Activated T-cell treated with anti-CD3 and anti-CD28 coated beads, Interleukin-2, amount 50 U/mL, for 72 hours (primary cell): ENCODE measurements at places on chromosomes 11 and 22. TPM values are rescaled to one million over a fixed set of nuclear protein-coding genes. Genes with fewer than 3 reads are reported as not detected.

HPX gene
- total RNA-seq = 1.2 TPM

BIRC3 gene
- 123 TPM for total RNA-seq

EXPH5 gene
- total RNA-seq = 5.7 TPM

FXYD2 gene
- total RNA-seq = 2.4 TPM

ARHGEF17 gene
- 0.05 TPM for total RNA-seq

ALKBH3 gene
- total RNA-seq = 81.7 TPM

GRIK4 gene
- total RNA-seq = 0.12 TPM

MTFP1 gene
- total RNA-seq = 61.1 TPM

CD6 gene
- total RNA-seq = 313 TPM

GRCh38 chr11:119924017-119924416, 195.0 kb upstream of the NECTIN1 start:
- DNase-seq = no peak
- H3K27ac ChIP-seq = no peak overlapping the region
- no peaks in the 10 kb centered on the region for H3K36me3 ChIP-seq
- no peaks in the 10 kb centered on the region for H3K4me1 ChIP-seq
- H3K27me3 ChIP-seq = peaks cover 23% of the 10 kb centered on the region

DNA sequence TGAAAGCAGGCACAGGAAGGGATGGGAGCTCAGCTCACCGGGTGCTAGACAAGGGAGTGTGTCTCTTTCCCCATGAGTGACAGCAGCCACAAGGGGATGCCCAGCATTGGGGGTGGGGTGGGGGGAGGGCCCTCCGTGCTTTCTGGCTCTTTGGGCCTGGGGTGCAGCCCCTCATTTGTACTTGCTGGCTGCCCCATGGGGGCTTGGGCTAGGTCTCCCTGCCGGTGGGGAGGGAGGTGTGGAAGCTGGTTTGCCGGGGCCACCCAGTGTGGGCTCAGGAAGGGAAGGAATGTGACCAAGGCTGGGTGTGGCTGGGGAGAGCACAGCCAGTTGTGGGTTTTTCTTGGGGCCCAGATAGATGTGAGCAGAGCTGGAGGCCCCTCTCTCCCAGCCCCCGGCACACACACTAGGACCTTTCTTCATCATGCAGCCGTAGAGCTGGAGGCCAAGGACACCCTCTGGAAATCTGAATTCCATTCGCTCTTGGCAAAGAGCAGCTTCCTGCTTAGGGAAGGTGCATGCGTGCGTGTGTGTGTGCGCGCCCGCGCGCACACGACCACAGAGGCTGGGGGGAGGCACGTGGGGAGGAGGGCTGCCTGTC, 25.8 kb downstream of the KCNQ1OT1 start:
- H3K27me3 ChIP-seq = no peaks in the 10 kb centered on the region
- H3K4me3 ChIP-seq = no peak overlapping the region
- no peaks in the 10 kb centered on the region for H3K36me3 ChIP-seq
- no peak overlapping the region for H3K27ac ChIP-seq

DNA sequence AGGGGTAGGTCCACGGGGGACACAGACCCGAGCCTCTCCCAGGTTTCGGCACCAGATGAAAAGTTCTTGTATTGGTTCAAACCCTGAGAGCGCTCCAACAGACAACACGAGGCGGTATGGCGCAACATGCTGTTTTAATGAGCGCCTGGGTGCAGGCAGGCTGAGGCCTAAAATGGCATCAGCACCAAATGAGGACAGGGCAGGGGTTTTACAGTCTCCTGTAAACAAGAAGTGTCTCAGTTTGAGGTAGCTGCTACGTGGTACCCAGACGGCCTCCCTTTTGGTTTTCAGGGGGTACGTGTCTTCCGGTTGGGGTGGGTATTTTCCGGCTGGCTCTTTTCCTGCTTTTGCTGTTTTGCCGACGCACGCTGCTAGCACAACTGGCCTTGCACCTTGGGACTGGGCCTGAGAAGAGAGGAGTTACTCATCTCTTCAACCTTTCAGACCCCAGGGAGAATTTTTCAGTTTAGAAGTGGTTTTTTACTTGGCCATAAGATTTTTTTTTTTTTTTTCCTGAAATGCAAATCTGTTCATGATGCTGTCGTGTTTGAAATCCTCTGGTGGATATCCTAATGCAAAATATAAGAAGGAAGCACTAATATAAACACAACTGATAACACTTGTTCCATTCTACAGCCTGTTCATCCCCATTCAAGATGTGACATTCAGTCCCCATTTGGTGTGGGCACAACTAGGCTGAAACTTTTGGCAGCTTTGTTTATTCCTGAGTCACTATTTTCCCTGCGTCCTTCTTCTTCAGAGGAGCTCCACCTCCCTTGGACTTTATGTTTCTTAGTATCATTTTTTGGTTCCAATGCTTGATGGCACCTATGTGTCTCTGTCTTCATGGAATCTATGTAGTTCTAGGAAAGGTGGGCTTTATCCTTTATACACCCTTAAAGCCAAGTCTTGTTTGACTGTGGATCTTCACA, 6.5 kb downstream of the PPFIBP2 start:
- peaks cover 47% of the 10 kb centered on the region for H3K4me1 ChIP-seq
- no peaks in the 10 kb centered on the region for H3K27me3 ChIP-seq
- no peaks in the 10 kb centered on the region for H3K36me3 ChIP-seq
- peak overlapping the region; percentile 36 for H3K27ac ChIP-seq
- no peak for DNase-seq

DNA sequence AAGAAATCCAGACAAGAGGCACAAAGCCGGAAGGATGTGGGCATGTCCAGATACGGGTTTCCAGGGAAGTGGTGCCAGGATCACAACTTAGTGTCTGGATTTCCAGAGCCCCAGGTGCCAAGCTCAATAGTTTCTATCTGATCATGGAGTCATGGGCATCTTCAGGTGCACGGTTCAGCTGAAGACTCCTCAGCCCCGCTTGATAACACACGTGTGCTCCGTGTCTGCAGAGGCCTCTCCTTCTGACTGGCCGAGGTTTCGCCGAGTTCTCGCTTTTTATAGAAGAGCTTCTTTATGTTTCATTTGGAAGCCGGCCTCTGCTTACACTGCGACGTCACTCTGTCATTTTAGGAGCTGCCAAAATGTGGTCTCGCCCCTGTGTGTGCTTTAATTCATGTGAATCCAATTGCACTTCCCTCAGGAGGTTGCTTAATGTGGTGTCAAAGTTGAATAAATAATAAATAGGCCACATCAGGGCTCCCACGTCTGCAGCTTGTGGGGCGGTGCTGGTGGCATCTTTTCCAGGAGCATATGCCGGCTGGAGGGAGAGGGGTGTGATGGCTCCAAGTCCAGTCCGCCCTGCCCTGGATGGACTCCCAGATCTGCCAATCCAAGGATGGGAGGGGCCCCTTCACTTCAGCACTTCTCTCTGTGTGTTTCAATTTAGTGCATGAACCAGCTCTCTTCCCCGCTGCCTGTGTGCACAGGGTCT, 1410.8 kb downstream of the TBC1D22A start:
- H3K4me1 ChIP-seq = no peaks in the 10 kb centered on the region
- DNase-seq = no peak
- H3K27me3 ChIP-seq = no peaks in the 10 kb centered on the region
- H3K36me3 ChIP-seq = no peaks in the 10 kb centered on the region
- H3K4me3 ChIP-seq = no peak overlapping the region
- H3K27ac ChIP-seq = no peak overlapping the region

GRCh38 chr22:46113910-46114517, 36.3 kb upstream of the PPARA start:
- no peak for DNase-seq
- no peaks in the 10 kb centered on the region for H3K36me3 ChIP-seq
- no peak overlapping the region for H3K27ac ChIP-seq
- H3K4me1 ChIP-seq = no peaks in the 10 kb centered on the region

DNA sequence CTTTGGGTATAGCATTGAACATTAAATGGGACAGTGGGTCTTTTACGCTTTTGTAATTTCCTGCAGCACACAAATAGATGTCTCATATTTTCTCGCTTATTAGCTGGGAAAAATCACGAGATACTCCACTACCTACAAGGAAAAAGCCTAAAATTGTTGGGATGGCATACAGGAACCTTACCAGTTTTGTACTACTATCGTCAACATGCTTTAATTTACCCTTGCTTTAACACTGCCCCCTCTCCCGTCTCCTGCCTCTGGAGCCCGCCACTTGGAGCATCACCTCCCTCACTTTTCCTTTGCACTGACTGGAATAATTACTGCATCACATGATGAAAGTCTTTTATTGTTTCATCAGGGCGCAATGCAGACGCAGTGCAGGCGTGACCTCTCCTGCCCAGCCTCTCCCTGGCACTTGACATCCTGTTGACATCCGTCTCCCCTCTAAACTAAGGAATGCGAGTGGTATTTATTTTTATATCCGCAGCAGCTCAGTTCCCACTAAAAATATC, 1.0 kb upstream of the FNBP4 start:
- peak overlapping the region; percentile 97 for H3K27ac ChIP-seq
- peak overlapping the region; percentile 89 for H3K4me3 ChIP-seq
- H3K4me1 ChIP-seq = peaks cover 22% of the 10 kb centered on the region
- H3K27me3 ChIP-seq = no peaks in the 10 kb centered on the region

DNA sequence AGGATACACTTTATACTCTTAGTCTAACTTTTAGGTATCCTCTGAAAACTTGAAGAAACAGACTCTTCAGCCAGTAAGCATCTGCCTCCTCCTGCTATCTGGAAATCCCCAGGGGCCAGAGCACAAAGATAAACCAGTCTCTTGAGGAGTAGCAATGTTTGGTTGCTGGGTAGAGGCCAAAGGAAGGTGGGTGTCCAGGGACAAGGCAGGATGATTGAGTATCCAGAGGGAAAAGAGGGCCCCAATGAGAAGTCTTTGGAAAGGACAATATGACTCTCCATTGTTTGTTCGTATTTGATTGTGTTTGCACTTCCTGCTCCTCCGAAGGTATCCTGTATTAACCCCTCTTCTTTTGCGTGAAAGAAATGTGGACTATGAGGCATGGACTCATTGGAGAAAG, 4.8 kb upstream of the OR52I1 start:
- H3K27me3 ChIP-seq = peaks cover 8% of the 10 kb centered on the region
- no peak overlapping the region for H3K4me3 ChIP-seq
- H3K4me1 ChIP-seq = no peaks in the 10 kb centered on the region
- no peak for DNase-seq
- H3K27ac ChIP-seq = no peak overlapping the region

GRCh38 chr11:117901601-117902000, 25.1 kb upstream of the FXYD6 start:
- no peaks in the 10 kb centered on the region for H3K4me1 ChIP-seq
- H3K36me3 ChIP-seq = no peaks in the 10 kb centered on the region
- peaks cover 6% of the 10 kb centered on the region for H3K27me3 ChIP-seq
- no peak for DNase-seq
- H3K27ac ChIP-seq = no peak overlapping the region
- no peak overlapping the region for H3K4me3 ChIP-seq

DNA sequence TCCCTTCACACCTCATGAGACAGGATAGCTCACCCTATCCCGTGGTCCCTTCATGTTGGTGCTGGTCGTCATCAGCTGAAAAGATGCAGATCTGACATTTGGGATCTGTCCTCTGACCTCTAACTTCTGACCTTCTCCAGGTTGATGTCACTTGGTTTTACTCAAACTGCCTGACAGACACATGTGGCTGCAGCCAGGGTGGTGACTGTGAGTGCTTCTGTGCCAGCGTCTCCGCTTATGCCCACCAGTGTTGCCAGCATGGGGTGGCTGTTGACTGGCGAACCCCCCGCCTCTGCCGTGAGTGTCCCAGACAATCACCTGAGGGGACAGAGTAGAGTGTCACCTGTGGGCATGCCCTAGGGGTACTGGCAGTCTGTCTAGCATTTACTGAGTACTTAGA, 49.7 kb downstream of the OTOG start:
- no peak overlapping the region for H3K27ac ChIP-seq
- no peaks in the 10 kb centered on the region for H3K36me3 ChIP-seq
- H3K4me1 ChIP-seq = peaks cover 4% of the 10 kb centered on the region
- H3K4me3 ChIP-seq = no peak overlapping the region
- H3K27me3 ChIP-seq = peaks cover 5% of the 10 kb centered on the region
- DNase-seq = no peak

DNA sequence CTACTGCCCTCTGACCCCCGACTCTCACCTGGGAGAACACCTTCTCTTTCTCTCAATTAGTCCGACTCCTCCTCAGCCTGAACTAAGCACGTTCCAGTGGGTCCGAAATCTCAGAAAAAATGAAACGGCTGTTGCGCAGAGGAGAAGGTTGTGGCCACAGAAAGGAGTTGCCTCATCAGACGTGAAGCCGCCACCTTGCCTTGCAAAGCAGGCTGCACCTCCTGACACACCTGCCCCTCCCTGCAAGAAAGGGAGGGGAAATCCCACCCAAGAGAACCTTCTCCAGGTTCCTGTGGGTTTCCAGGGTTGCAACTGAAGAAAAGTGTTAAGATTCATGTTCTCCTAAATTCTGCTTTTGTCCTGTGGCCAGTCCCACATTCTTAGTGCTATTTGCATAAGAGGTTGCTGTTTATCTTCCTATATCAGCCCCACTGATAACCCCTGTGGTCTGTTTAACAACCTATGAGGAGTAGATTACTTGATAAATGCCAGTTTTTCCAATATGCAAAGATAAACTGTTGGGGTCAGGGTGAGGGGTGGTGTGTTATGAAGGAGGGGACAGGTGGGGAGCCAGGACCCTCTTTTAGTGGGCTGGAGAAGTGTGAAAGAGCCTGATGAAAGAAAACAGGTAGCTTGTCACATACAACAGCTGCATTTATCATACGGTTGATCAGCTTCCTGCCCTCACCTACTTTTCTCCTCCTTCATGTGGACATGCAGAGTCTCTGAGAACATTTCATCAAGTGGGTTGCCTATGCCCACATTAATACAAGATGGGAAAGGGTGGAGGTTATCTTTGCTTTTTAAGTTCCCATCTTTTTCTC, 18.2 kb downstream of the ZBTB16 start:
- H3K27me3 ChIP-seq = peaks cover 9% of the 10 kb centered on the region
- peak overlapping the region; percentile 79 for H3K4me3 ChIP-seq
- no peaks in the 10 kb centered on the region for H3K36me3 ChIP-seq
- peak; percentile 15 for DNase-seq

DNA sequence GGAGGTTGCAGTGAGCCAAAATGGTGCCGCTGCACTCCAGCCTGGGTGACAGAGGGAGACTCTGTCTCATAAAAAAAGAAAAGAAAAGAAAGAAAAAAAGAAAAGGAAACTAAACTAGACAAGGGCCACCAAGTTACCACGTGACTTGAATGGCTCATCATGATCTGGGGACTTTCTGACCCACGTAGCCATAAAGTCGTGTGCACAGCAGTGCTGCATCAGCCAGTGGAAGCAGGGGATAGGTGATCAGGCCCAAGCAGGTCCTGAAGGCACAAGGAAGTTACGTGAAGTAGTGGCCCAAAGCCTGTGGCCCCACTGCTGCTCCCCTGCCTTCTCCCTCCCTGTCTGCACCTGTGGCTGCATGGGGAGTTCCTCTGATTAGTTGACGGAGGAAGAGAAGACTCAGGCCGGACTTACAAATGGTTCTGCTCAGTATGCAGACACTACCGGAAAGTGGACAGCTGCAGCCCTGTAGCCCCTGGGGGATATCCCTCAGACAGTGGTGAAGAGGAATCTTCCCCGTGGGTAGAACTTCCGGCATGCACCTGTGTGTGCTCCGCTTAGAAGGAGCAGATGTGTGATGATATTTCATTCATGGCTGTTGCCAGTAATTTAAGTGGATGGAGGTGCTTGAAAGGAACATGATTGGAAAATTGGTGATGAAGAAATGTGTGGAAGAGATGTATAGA, 18.2 kb upstream of the CD81 start:
- DNase-seq = no peak
- H3K27ac ChIP-seq = no peak overlapping the region
- H3K4me3 ChIP-seq = no peak overlapping the region
- H3K27me3 ChIP-seq = no peaks in the 10 kb centered on the region
- no peaks in the 10 kb centered on the region for H3K36me3 ChIP-seq
- no peaks in the 10 kb centered on the region for H3K4me1 ChIP-seq

- DNase-seq = no peak
- H3K27ac ChIP-seq = no peak overlapping the region
- peaks cover 6% of the 10 kb centered on the region for H3K27me3 ChIP-seq
- no peak overlapping the region for H3K4me3 ChIP-seq
These were observed 278.4 kb upstream of the PDGFD start for GRCh38 chr11:104442321-104442720.

GRCh38 chr22:34975721-34976120, 90.2 kb upstream of the ISX start:
- no peak overlapping the region for H3K4me3 ChIP-seq
- no peaks in the 10 kb centered on the region for H3K4me1 ChIP-seq
- DNase-seq = no peak
- no peak overlapping the region for H3K27ac ChIP-seq
